ENCODE measurements at places on chromosomes 3 and 15.

GRCh38 chr3:81585056-81585455 is 176.4 kb downstream of the GBE1 start:
- DNase-seq, result no peak

DNA sequence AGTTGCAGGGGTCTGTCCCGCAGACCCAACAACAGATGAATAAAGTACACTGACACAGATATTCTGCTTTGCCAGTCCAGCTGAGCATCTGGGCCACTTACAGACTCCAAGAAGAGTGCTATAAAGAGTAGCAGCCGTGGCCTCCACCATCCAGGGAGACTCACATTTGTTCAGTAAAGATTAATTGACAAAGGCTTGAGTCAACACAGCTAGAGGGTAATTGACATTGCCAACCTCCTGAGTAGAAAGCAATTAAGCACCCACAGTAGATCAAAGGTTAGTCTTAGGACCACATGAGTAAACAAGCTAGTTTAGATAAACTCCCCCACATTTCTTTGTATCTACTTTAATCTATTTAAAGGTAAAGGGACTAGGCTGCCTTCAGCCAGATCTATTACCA is 16.3 kb upstream of the CRTC3 start:
- no peak for DNase-seq

GRCh38 chr3:38027466-38028465 is 1.7 kb downstream of the PLCD1 start:
- DNase-seq, result no peak

- DNase-seq, result no peak
Observed at GRCh38 chr15:67076147-67076843, 10.9 kb downstream of the SMAD3 start.

DNA sequence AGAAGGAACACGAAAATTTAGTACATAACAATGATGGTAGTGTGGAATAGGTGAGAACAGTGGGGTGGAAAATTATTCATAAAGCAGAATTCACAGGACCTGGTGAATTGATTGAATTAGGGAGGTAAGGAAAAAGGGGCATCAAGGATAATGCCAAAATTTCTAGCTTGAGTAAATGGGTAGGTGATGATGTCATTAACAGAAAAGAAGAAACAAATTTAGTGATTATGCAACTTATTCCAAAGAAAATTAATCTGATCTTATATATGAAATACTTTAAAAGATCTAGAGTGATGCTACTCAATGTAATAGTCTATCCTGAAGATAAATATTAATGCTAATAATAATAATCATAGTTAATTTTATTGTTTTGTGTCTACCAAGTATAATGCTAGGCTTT is 544.6 kb upstream of the LMCD1 start:
- no peak for DNase-seq

DNA sequence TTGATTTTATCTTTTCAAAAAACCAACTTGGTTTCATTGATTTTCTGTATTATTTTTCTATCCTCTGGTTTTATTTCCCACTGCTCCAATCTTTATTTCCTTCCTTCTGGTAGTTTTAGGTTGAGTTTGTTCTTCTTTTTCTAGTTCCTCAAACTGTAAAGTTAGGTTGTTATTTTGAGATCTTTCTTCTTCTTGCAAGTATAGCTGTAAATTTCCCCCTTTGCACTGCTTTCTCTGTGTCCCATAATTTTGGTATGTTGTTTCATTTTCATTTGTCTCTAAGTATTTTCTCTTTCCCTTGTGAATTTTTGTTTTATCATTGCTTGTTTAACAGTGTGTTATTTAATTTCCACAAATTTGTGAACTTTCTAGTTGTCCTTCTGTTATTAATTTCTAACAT is 120.0 kb downstream of the PLD1 start:
- DNase-seq, result no peak

DNA sequence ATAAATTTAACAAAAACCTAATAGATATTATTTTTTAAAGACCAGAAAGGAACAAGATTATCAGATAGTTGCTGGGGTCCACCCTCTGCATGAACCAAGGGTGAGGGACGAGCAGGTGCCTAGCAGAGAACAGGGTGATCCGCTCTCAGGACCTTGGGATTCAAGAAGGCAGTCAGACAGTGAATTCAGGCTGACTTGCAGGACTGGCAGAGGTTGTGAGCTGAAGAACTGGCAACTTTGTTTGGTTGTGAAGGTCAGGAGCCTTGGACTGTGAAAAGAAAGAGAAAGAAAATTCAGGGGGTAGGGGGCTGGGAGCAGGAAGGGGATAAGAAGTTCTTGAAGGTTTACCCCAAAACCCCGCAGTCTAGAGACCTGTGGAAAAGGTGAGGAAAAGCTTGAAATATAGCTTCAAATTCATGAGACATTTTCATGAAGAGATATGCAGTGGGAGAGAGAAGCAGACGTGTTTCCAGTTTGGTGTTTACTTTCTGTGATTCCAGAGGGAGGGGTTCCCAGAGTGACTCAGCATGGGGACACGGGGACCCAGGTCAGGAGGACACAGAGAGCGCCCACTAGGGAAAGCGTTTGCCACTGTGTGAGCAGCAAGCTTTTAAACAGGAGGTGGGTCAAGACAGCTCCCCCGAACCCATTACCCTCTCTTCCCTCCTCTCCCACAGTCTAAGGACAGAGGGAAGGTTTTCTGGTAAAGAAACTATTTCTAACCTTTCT is 217.2 kb upstream of the UMPS start:
- DNase-seq, result no peak

DNA sequence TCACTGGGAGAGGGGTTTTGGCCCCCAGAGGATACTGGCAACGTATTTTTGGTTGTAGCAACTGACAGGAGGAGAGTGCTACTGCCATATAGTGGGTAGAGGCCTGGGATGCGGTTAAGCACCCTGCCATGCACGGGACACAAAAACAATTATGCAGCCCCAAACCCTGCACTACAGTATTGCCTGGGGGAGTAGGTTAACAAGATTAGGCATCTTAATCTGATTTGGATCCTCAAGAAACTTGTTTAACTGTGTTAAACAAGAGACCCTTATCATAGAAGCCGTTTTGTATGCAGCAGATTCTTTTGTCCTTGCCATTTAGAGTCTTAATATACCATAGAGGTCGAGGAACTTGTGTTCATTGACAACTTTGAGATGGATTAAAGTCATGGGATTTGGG is 3.4 kb downstream of the PHLDB2 start:
- DNase-seq, result no peak

GRCh38 chr3:59788133-59788532 is 738.3 kb upstream of the CFAP20DC start:
- no peak for DNase-seq

DNA sequence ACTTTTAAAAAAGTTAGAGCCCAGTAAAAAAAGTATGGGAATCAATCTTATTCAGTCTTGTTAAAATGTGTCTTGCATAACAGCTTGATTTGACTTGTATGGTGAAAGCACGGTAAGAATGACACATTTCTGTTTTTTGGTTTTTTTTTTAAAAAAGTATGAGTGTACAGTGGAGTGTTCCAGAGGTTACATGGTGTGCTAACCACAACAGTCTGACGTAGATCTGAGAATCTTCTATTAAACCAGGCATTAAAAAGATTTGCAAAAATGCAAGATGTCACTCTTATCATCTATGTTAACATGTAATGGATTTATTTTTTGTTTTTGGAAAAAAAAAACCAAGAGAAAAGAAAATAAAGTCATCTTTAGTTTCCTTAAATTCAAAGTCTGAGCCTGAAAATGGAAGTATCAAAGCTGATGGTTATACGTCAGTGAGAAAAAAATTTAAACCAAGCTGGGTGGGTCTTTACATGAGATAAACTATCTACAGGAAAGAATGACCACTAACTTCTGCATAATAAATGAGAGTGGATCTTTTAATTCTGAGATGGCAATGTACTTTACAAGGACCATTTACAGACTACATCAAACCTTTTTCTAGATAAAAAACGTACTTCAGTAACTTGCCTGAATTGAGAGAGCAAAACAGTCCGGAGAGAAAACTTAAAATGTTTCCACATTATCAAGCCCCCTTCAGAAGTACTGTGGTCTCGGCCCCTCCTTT is 1.6 kb downstream of the GABPB1 start:
- DNase-seq, result no peak

DNA sequence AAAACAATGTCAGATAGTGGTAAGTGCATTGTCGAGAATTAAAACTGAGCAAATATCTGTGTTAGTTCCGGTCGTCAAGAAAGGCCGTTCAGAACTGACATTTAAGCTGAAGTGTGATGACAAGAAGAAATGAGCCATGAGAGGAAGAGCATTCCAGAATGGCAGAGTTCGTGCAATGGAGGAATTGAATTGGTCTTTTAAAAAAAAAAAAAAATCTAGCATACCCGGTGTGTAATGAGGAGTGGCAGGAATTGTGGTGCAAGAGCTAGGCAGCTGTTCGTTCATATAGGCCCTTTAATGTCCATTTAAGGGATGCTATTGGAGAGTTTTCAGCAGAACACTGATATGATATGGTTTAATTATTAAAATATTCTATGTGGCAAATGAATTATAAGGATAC is 2.6 kb upstream of the GBE1 start:
- no peak for DNase-seq

DNA sequence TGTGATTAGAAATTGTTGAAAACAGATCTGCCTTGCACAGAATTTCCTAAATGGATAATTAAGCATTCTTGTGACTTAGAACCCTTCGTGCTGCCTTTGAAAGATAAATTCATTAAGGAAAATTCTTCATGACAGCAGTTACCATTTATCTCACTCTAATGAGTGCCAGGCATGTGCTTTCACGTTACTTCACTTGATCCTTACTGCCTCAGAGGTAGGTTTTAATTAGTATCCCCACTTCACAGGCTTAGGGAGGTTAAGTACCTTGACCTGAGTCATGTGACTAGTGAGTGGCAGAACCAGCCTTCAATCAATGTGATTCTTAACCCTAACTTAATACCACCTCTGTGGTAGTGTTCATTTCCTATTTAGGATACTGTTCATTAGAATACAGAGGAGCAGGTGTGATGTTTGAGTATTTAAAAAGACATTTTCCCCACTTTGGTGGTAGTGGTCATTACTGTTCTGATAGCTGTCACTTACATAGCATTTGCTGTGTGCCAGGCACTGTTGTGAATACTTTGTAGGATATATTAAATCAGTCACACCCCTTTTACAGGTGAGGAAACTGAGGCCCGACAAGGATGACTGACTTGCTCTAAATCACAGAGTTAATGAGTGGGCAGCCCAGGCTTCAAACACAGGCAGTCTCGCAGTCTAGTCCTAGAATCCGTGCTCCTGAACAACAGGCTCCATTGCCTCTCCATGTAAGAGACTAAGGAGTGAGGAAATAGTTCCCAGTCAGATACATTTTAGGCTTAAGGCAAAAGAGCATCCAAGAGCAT is 57.9 kb downstream of the RLBP1 start:
- no peak for DNase-seq

GRCh38 chr3:174614036-174614435 is 245.1 kb upstream of the NAALADL2 start:
- no peak for DNase-seq

GRCh38 chr3:47870156-47870555 is 67.2 kb downstream of the DHX30 start:
- DNase-seq, result no peak

DNA sequence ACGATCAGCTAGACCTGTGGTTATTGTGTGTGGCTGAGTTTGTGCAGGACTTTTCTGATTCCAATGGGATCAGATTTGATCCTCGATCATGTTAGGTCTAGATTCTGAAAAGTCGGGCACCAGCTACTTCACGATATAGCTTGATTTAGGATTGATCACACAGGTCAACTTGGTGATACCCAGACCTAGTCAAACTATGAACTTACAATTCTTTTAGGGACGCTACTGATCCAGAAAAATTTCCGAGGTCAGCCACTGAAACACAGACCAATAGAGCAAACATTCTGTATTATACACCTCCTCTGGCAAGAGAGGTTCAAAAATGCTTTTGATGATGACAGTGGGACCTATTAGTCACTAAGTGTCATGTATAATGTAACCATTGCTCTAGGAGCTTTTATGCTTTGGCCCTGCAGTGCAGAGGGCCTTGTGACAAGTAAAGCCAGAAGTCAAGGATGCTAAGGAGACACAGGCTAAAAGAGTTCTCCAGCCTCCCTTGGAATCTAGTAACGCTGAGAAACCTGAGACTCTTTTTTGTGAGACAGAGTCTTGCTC is 115.6 kb upstream of the MB21D2 start:
- no peak for DNase-seq

DNA sequence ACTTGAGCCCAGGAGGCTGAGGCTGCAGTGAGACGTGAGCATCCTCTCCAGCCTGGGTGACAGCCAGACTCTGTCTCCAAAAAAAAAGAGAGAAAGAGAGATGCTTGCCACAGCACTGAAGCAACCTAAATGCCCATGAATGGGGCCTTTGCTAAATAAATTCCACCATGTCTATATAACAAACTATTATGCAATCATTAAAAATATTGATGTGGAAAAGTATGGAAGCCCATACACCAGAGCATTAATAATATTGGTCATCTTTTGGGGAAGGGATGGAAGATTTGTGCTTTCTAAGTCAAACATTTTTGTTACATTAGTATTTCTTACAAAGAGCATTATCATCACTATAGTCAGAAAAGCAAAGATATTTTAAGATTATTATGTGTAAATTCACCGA is 116.6 kb downstream of the MEGF11 start:
- DNase-seq, result no peak

- DNase-seq, result no peak
Observed at GRCh38 chr3:18885612-18886011, 262.7 kb upstream of the KCNH8 start.

DNA sequence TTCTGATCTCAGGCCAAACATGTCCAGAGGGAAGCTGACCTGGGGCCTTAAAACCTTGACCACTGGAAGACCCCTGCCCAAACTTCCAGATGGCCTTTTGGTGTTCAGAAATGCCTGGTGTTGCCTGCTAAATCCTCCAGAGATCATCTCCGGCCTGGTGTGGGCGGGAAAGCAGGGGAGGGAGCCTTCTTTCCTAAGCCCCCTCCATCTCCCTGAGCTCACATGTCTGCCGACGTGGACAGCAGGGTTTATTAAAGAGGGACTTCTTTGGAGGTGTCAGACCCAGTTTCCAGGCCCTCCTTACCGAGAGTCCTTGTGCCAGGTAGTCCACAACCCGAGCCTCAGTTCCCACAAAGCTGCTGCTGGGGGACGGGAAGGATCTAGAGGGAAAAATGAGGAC is 55.9 kb upstream of the SLC6A1 start:
- DNase-seq, result no peak

DNA sequence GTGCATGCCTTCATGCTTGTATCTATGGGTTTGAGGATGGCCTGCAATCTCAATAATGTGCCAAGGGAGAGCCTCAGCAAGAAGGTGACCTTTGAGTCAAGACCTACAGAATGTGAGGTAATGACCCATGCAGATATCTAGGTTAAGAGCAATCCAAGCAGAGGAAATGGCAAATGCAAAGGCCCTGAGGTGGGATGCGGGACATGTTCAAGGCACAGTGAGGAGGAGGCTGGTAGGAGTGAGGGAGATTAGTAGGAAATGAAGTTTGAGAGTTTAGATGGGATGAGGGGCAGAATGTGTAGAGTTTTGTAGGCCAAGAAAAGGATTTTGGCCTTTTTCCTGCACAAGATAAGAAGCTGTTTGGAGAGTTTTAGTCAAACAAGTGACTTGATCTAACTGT is 4.7 kb upstream of the MAP2K5 start:
- DNase-seq, result no peak

DNA sequence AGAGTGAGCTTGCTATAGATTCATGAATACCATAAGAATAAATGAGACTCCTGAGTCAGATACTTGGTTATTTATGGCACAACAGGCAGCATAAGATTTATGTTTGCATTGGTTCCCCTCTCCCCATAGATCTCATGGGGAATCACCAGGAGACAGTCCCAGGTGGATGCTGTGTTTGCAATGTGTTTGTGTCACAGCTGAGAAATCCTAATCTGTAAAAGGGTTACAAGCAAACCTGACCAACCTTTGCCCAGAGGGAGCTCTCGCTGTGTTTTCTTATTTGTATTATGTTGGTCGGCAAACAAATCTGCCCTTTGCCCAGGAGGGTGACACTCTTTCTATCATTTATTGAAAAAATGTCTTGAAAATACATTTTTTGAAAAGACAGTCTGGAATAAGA is 236.2 kb downstream of the ZPLD1 start:
- DNase-seq, result no peak

Data from spinal cord (tissue), 10 donors.